Hippocampal formation (tissue), 2 donors: ENCODE measurements at places on chromosomes 1 and 21.

- DNase-seq: no peak
Observed at GRCh38 chr1:167923324-167924056, 9.6 kb upstream of the ADCY10 start.

DNA sequence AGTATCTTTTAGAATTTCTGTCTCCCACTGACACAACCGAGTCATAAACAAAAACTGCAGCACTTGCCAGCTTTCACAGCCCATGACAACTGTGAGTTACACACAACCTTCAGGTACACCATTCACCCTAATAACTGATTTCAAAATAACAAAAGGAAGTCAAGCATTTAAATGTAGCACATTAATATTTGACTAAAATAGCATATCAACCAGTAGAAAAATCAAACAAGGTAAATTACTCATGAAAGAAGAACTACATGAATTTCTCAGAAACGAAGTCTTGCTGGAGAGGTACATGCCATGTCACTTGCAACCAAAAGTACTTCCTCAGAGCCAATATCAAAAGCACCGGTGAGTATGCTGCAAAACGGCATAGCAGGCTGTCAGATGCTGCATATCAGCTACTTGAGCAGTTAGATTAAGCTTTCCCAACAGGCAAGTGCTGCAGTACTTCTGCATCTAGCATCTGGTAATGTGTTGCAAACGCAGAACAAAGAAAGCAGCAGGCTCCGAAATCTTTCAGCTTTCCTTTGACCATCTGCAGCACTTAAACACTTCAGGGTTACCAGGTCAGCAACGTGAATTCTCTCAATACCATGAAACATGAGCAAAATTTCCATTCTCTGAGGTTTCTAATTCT, 223.2 kb downstream of the SMYD3 start:
- no peak for DNase-seq

DNA sequence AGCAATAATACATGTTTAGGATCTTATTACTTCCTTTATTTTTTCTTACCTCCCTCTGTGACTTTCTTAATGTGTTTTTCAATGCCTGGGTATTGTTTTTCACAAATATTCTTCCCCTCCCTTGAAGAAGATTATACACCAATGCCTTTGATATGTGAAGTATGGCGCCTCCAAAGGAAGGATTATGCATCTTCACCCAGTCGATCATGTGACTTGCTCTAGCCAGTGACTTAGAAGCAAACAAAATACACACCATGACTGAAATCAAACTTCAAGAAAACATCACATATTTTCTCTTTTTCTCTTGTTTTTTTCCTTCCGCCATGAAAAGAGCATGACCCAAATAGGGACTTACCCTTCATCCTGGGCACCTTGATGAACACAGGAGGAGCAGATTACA, 297.1 kb downstream of the NCAM2 start:
- DNase-seq: no peak

- DNase-seq: peak; percentile 79
Observed at GRCh38 chr1:226679853-226680516, 59.1 kb downstream of the ITPKB start.

- no peak for DNase-seq
Observed at GRCh38 chr1:20265250-20265649, 25.4 kb upstream of the VWA5B1 start.

DNA sequence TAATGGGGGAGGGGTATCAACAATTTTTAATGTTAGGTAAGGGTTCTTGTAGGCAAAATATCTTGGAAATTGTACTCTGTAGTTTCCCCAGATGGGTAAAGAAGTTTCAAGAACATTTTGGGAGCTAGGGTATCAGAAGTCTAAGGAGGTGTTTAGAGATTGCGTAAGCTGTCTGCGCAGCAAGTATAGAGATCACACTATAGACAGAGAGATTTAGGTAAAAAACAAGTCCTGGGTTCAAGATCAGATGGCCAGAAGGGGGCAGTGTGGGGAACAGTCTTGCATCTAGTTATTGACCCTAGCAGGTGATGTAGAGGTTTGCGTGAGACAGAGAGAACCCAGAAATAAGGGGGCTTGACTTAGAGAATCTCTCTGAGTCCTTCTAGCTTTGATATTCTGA, 80.8 kb downstream of the S1PR1 start:
- no peak for DNase-seq

DNA sequence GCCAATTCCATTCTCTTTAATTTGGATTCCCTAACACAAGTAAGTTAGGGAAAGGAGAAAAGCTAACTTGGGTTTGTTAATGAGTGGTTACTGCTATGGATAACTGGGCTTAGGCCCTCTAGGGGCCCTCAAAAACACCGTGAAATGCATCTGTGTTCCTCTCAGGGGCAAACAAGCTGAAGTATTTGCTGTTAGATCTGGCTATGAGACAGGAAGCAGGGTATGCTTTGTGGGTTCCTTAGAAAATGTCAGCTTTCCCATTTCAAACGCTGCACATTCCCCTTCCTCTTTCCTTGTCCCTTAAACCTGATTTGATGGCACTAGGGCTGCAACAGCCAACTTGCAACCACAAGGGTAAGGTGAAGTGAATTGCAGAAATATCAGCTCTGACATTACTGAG, 5.7 kb upstream of the CAP1 start:
- no peak for DNase-seq

DNA sequence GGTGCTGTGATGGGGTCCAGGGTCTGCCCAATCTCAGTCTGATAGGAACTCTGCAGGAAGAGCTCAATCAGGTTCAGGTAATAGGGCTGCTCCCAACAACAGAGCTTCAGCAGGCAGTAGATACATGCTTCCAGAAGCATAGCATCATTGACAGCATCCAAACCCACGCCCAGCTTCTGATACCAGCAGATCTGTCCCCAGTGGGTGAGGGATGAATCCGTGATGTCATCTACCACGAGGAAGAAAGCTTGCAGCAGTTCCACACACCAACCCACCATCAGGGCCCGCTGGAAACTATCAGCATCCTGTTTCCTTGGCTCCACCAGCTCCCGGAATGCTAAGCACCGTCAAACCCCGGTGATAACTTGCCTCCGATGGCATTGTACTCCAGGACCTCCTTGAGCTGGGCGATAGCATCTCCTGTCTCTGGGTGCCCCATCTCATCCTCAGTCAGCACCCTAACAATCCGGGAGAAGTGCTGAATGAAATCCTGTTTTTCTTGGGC, 14.7 kb downstream of the NEK2 start:
- no peak for DNase-seq

- DNase-seq: peak; percentile 22
Observed at GRCh38 chr1:243470502-243470901, 214.7 kb downstream of the SDCCAG8 start.

- no peak for DNase-seq
Observed at GRCh38 chr1:207288315-207288714, 33.2 kb upstream of the CD55 start.

- DNase-seq: no peak
Observed at GRCh38 chr1:67747671-67748546, 62.9 kb downstream of the GADD45A start.

- no peak for DNase-seq
Observed at GRCh38 chr1:101438359-101438758, 201.5 kb downstream of the S1PR1 start.

DNA sequence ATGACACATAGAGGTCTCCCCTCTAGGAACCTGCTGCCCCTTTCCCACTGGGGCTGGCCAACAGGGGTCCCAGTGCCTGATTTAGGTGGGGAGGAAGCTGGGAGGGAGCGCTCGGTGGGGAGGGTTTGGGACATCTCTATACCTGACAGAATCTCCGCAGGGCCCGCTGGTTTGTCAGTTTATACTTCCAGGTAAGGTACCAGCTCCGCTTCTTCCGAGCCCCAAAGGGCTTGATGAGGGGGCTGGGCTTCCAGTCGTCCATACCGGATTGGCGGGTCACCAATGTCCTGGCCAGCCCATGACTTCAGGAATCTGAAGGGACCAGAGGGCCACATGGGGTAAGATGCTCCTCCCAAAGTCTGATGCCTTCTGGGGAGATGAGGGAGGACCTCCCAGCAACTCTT, 672 bp downstream of the POMGNT1 start:
- DNase-seq: no peak

- DNase-seq: no peak
Observed at GRCh38 chr1:214453109-214453722, 98.2 kb downstream of the PTPN14 start.

- DNase-seq: no peak
Observed at GRCh38 chr1:5985250-5985649, 7.0 kb downstream of the NPHP4 start.
